CD4-positive, CD25-positive, alpha-beta regulatory T cell (primary cell): ENCODE measurements at places on chromosomes 12 and 14. TPM values are rescaled to one million over a fixed set of nuclear protein-coding genes. Genes with fewer than 3 reads are reported as not detected.

Gene ADAM21
- 0.06 TPM for polyA plus RNA-seq

Gene PLEKHG7
- 0.05 TPM for polyA plus RNA-seq

Gene ANKRD13A
- 41.8 TPM for polyA plus RNA-seq

Gene KRT77
- polyA plus RNA-seq, result not detected

Gene RBP5
- polyA plus RNA-seq, result not detected

Gene AHNAK2
- polyA plus RNA-seq, result not detected

Gene KLRC2
- not detected for polyA plus RNA-seq

Gene ADAMTS20
- not detected for polyA plus RNA-seq

DNA sequence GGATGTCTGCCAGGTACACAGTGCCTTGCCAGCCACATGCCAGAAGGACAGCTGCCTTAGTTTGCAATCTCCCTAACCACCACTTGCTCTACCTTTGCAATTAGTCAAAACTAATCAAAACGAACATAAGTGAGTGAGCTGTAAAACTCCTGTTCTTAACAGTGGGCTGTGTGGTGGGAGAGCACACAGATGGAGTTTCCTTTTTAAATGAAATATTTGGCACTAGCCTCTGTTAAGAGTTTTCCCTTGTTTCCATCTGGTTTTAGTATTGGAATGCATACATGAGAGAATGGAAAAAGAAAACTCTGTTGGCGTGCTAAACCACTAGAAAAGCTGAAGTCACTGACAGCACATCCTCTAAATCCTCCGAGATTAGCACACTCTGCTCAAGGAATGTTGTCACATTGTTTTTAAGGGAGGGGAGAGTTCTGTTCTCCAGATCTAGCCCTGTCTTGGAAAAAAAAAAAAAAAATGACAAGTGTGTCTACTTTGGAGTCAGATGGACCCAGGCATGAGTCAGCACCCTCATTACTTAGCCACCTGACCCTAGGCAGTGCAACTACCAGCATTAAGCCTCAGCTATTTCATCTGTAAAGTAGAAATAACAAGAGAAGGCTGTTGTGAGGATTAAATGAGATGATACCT, 83.9 kb downstream of the STXBP6 start:
- no peaks in the 10 kb centered on the region for H3K27me3 ChIP-seq
- DNase-seq, result no peak
- no peak overlapping the region for H3K4me3 ChIP-seq
- no peak overlapping the region for H3K27ac ChIP-seq

- H3K36me3 ChIP-seq, result no peaks in the 10 kb centered on the region
- no peaks in the 10 kb centered on the region for H3K27me3 ChIP-seq
- DNase-seq, result no peak
- H3K4me3 ChIP-seq, result no peak overlapping the region
These were observed 299.1 kb downstream of the NUAK1 start for GRCh38 chr12:105839629-105840127.

DNA sequence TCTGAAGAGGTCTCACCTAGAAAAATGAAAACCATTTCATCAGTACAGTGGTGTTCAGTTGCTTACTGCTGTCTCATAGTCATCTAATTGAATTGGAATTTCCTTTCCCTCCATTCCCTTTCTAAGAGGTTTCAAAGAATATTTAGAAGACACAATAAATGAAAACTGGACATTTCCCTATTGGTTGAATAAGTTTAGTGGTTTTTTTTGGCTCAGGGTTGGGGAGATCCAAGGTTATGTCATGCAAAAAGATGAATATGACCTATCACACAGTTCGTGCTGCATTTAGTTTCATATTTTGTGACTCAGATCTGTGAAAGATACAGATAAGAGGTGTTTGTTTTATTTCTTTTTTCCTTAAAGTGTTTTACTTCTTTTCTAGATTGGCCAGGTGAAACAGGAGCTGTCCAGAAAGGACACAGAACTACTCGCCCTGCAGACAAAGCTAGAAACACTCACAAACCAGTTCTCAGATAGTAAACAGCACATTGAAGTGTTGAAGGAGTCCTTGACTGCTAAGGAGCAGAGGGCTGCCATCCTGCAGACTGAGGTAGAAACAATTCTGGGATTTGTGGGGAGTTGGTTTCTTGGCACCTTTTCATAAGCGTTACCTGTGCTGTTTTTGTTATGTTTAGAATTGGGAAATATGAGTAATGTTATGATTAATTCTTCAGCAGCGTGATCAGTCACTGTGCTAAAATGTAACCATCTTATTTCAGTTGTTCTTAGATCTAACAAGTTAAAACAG, 124.6 kb downstream of the ERC1 start:
- no peak overlapping the region for H3K27ac ChIP-seq
- no peaks in the 10 kb centered on the region for H3K27me3 ChIP-seq
- H3K4me1 ChIP-seq, result no peaks in the 10 kb centered on the region
- no peak overlapping the region for H3K4me3 ChIP-seq
- no peak for DNase-seq

DNA sequence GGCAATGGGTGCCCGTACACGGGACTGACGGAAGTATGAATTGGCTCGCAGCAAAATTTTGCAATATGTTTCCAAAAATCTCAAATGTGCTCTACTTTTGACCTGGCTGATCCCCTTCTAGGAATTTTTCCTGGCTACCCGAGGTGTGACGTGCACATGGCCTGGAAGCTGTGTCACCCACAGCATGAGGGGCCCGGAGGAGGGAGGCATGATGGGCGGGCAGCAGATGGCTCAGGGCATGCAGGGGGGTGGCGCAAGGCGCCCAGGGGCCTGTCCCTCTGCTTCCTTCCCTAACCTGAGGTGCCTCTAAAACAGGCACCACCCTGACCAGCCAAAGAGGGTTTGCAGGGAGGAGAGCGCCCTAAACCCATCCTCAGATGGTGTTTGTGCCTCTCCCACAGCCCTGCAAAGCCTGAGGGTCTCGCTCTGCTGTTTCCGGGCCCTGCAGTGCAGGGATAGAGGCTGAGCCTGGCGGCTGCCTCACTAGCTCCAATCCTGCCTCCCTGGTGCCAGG, 6.7 kb downstream of the GPR132 start:
- no peaks in the 10 kb centered on the region for H3K27me3 ChIP-seq
- DNase-seq, result no peak
- peak overlapping the region; percentile 98 for H3K27ac ChIP-seq
- no peak overlapping the region for H3K4me3 ChIP-seq
- peaks cover 49% of the 10 kb centered on the region for H3K4me1 ChIP-seq

GRCh38 chr14:48857366-48857765, 728.8 kb downstream of the RPS29 start:
- no peaks in the 10 kb centered on the region for H3K36me3 ChIP-seq
- no peaks in the 10 kb centered on the region for H3K27me3 ChIP-seq
- DNase-seq, result no peak

- no peaks in the 10 kb centered on the region for H3K27me3 ChIP-seq
- H3K4me1 ChIP-seq, result peaks cover 3% of the 10 kb centered on the region
- H3K4me3 ChIP-seq, result no peak overlapping the region
- H3K27ac ChIP-seq, result no peak overlapping the region
These were observed 5.1 kb downstream of the ANKRD9 start for GRCh38 chr14:102504328-102504999.

- no peak for DNase-seq
- no peaks in the 10 kb centered on the region for H3K36me3 ChIP-seq
- H3K27ac ChIP-seq, result no peak overlapping the region
- no peaks in the 10 kb centered on the region for H3K4me1 ChIP-seq
- H3K27me3 ChIP-seq, result peaks cover 2% of the 10 kb centered on the region
These were observed 104.6 kb downstream of the GALC start for GRCh38 chr14:87888136-87888999.

- H3K27ac ChIP-seq, result no peak overlapping the region
- no peaks in the 10 kb centered on the region for H3K27me3 ChIP-seq
- H3K4me1 ChIP-seq, result no peaks in the 10 kb centered on the region
- DNase-seq, result no peak
These were observed 772.9 kb downstream of the MED13L start for GRCh38 chr12:115504306-115505290.

- H3K36me3 ChIP-seq, result no peaks in the 10 kb centered on the region
- no peak overlapping the region for H3K4me3 ChIP-seq
- no peaks in the 10 kb centered on the region for H3K27me3 ChIP-seq
- H3K27ac ChIP-seq, result no peak overlapping the region
- no peak for DNase-seq
These were observed 342.9 kb downstream of the PAWR start for GRCh38 chr12:79347866-79348265.

DNA sequence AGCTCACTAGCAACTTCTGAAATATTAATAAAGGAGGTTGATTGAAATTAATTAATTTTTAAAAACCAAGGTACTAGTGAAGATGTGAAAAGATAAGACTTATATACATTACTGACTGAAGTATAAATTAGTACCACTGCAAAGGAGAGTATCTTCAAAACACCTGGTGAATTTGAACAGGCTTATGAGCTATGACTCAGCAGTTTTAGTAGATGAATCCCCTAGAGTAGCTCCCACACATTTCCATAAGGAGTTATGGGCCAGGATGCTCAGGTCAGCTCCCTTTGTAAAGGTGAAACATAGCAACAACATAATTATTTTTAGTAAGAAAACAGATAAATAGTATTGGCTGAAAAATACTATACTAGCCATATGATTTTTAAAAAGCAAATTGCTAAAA, 218.6 kb downstream of the SYT1 start:
- no peak for DNase-seq
- H3K4me1 ChIP-seq, result no peaks in the 10 kb centered on the region
- H3K27ac ChIP-seq, result no peak overlapping the region
- H3K4me3 ChIP-seq, result no peak overlapping the region
- no peaks in the 10 kb centered on the region for H3K36me3 ChIP-seq
- H3K27me3 ChIP-seq, result no peaks in the 10 kb centered on the region

- H3K27ac ChIP-seq, result no peak overlapping the region
- no peaks in the 10 kb centered on the region for H3K4me1 ChIP-seq
- H3K4me3 ChIP-seq, result no peak overlapping the region
- H3K36me3 ChIP-seq, result peaks cover 13% of the 10 kb centered on the region
- DNase-seq, result no peak
These were observed 87.0 kb downstream of the DNAI7 start for GRCh38 chr12:25107920-25108319.

DNA sequence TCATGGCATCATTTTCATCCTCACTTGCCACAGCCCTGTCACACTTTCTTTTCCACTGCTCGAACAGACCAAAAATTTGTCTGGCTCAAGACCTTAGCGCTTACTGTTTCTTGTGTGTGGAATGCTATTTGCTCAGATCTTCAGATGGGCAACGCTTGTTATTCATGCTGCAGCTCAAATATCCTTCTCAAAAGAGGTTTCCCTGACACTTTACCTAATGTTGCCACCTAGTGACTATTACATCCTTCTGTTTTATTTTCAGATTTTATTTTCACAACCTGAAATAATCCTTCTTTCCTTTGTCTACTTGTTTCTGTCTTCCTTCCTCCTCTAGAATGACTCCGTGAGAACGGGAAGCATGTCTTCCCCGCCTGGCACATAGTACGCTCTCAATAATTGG, 5.6 kb downstream of the FBXO33 start:
- no peak overlapping the region for H3K27ac ChIP-seq
- no peak for DNase-seq
- no peaks in the 10 kb centered on the region for H3K27me3 ChIP-seq
- H3K4me1 ChIP-seq, result peaks cover 54% of the 10 kb centered on the region
- H3K36me3 ChIP-seq, result no peaks in the 10 kb centered on the region

- no peak for DNase-seq
- no peak overlapping the region for H3K27ac ChIP-seq
- no peak overlapping the region for H3K4me3 ChIP-seq
- H3K4me1 ChIP-seq, result no peaks in the 10 kb centered on the region
These were observed 176.1 kb downstream of the APAF1 start for GRCh38 chr12:98821232-98821631.

DNA sequence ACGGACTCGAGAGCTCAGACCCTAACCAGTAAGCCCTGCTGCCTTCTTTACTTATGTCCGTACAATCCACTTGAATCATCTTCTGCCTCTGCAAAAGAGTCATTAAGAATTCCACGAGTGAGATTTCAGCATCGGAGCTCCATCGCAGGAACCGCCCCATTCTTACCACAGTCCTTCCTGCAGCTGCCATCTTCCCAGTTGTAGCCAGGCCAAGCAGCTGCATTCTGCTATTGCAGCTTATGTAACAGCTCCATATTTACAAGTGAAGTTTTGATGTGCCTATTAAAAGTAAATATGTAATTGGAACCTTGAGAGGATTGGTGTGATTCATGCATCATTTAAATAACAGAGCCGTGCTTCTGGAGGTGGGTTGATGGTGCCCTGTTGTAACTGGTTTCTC, 157.4 kb downstream of the KICS2 start:
- H3K4me3 ChIP-seq, result no peak overlapping the region
- H3K27me3 ChIP-seq, result peaks cover 2% of the 10 kb centered on the region
- DNase-seq, result no peak
- no peak overlapping the region for H3K27ac ChIP-seq
- no peaks in the 10 kb centered on the region for H3K4me1 ChIP-seq

DNA sequence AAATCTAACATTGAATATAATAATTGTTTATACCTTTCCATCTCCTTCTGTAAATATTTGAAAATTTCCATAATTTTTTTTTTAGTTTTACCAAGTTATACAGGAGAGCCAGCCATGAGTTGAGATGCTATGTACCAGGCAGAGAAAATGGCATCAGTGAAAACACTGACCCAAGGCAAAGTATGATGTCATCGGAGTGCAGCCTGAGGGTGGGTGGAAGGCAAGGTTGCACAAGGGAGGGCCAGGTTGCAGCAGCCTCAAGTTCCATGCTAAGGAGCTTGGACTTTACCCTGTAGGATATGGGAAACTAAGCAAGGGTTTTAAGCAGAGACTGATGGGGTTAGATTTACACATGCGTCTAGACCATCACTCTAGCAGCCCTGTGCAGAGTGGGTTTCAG, 441.1 kb downstream of the BCAT1 start:
- H3K27ac ChIP-seq, result no peak overlapping the region
- no peaks in the 10 kb centered on the region for H3K4me1 ChIP-seq
- DNase-seq, result no peak
- no peaks in the 10 kb centered on the region for H3K36me3 ChIP-seq
- H3K4me3 ChIP-seq, result no peak overlapping the region

DNA sequence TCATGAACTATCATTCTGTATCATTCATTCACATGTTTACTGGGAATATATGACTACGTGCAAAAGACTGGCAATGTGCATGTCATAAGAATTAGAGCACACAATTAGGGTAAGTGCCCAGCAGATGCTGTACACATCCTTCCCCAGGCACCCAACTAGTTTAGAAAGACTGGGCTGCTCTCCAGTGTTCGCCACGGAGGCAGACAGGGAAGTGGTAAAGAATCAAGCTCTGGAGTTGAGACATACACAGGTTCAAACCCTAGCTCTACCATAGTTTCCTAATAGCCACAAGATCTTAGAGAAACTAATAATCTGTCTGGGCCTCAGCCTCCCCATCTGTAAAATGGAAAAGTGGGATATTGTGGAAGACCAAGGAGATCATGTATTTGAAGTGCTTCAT, 6.8 kb downstream of the TMCC3 start:
- H3K27ac ChIP-seq, result no peak overlapping the region
- no peaks in the 10 kb centered on the region for H3K36me3 ChIP-seq
- DNase-seq, result no peak
- H3K4me3 ChIP-seq, result no peak overlapping the region
